ENCODE measurements at places on chromosomes 13 and 19. TPM values are rescaled to one million over a fixed set of nuclear protein-coding genes. Genes with fewer than 3 reads are reported as not detected.

DNA sequence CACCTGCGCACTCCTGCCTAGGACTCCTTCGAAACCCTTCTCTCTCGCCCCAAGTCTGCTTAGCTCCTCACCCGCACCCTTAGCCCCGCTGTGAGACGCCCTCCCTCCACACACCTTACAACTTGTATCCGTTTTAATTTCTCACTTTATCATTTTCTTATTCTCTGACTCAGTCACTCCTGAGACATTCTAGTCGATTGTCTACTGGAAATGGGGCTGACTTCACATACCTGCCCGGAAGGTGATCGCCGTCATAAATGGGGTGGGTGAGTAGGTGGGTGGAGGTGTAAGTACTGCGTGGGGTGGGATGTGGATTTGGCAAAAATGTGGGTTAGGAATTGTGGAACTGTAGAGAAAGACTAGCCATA, 714 bp downstream of the NDFIP2 start:
- H3K36me3 ChIP-seq: no peaks in the 10 kb centered on the region
- DNase-seq: no peak
- H3K4me3 ChIP-seq: peak overlapping the region; percentile 44
- H3K4me1 ChIP-seq: peaks cover 5% of the 10 kb centered on the region

- H3K36me3 ChIP-seq: no peaks in the 10 kb centered on the region
Observed at GRCh38 chr19:42441049-42441445, 1.7 kb downstream of the CXCL17 start.

GRCh38 chr13:19071161-19071936, 110.3 kb downstream of the TUBA3C start:
- no peak overlapping the region for H3K4me3 ChIP-seq
- no peak overlapping the region for H3K27ac ChIP-seq
- no peak for DNase-seq
- no peaks in the 10 kb centered on the region for H3K27me3 ChIP-seq

Gene CRB3
- total RNA-seq: 0.83 TPM

GRCh38 chr13:88979465-88980175, 1308.4 kb downstream of the SLITRK5 start:
- H3K4me1 ChIP-seq: no peaks in the 10 kb centered on the region
- H3K4me3 ChIP-seq: no peak overlapping the region
- no peak overlapping the region for H3K27ac ChIP-seq
- no peaks in the 10 kb centered on the region for H3K36me3 ChIP-seq

Gene GNG7
- 0.83 TPM for total RNA-seq

Gene ZNF563
- total RNA-seq: 5.4 TPM

DNA sequence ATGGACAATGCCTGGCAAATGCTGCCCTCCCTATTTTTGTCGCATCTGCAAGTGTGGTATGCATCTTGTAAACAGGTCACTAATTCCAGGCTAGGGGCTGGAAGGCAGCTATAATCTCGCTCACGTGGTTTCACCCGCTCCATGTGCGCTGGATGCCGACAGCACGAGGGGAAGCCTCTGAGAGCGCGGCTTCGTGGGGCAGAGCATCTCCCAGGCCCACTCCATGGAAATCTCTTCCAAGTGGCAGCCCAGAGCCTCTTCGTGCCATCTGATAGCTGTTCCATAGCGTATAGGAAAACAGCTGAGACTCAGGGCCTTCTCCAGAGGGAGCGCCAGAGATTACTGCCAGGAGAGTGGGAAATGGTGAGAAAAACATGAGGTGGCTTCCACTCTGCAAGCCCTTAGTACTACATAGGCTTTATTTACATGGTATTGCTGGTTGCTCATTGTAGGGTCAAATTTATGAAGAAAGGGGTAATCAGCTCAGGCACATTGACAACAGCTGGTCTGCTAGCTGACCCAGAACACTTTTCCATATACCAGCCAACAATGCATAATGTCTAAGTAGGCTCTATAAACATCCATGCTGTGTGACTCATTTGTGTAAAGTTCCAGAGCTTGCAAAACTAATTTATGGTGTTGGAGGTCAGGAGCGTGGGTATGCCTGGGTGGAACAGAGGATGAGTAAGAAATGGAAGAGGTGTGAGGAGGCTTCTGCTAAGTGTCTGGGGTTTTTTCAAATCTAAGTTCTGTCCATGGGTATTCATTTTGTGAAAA, 165.2 kb downstream of the SHISA2 start:
- no peak overlapping the region for H3K4me3 ChIP-seq
- H3K4me1 ChIP-seq: no peaks in the 10 kb centered on the region
- H3K27ac ChIP-seq: no peak overlapping the region

DNA sequence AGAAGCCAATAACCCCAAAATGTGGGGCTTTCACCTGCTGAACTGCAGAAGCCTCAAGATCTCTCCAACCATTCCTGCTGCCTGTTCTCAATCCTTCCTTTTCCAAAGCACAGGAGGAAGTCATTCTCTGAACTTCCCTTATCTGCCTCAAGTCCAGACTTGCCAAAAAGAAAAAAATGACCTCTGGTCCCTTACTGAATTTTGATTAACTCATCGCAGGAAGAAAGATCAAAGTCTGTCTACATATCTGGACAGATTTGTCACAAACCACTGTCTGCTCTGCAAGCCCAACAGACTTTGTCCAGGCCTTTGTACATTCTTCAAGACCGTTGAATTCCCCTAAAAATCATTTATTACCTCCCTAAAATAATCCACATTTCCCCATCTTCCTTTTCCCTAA, 126.5 kb upstream of the NBEA start:
- H3K36me3 ChIP-seq: no peaks in the 10 kb centered on the region
- H3K4me3 ChIP-seq: no peak overlapping the region
- DNase-seq: no peak
- no peaks in the 10 kb centered on the region for H3K27me3 ChIP-seq
- no peaks in the 10 kb centered on the region for H3K4me1 ChIP-seq
- no peak overlapping the region for H3K27ac ChIP-seq
